ENCODE measurements at places on chromosomes 7 and 10.
A peak's percentile ranks its signal among the peaks of the same experiment; 100 is the strongest.

GRCh38 chr10:28796606-28797512 lies 119.5 kb downstream of the BAMBI start:
- DNase-seq: no peak

GRCh38 chr10:132701099-132701845 lies 84.7 kb downstream of the NKX6-2 start:
- DNase-seq: no peak

DNA sequence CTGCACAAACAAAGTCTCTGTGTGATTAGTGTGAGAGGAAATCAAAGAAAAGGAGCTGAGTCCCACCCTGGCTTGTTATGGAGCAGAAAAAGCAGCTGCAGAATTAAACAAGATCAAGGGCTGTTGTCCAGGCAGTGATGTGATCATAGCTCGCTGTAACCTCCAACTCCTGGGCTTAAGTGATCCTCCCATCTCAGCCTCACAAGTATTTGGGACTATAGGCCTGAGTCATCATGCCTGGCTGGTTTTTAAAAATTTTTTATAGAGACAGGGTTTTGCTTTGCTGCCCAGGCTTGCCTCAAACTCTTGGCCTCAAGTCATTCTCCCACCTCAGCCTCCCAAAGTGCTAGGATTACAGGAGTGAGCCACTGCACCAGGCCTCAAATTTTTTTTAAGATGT lies 88.9 kb downstream of the IPMK start:
- DNase-seq: no peak

GRCh38 chr10:35608328-35608672 lies 3.2 kb downstream of the GJD4 start:
- DNase-seq: no peak

DNA sequence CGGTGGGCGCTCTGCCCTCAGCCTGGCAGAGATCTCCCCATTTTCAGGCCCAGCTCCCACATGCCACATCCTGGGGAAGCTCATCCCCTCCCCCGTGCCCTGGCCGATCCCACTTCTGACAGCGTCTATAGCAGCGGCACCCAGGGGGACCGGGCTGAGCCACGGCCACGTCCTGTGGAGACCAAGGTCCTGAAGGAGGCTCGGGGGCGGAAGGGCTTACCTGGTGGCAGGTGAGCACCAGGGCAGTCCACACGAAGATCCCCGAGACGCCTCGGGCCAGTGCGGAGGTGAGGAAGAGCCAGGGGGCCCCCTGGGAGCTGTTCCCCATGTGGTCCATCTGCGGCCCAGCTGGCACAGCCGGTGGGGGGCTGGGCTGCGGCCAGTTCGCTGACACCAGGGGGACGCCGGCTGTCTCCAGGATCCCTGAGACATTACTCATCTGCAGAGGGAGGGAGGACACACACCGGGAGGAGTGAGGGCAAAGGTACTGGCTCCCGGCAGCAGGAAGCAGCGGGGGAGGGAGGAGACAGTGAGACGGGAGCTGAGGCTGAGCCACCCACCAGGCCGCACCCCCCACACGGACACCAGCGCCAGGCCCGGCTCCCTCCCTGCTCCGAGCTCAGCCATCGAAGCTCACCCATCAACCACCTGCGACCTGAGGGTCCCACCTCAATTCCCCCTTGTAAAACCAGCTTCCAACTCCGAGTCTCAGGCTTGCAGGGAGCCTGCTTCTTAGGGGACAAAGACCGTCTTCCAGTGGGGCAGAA lies 776 bp downstream of the TMEM184A start:
- no peak for DNase-seq

- DNase-seq: no peak
Measured at GRCh38 chr7:36260481-36260880, 107.4 kb downstream of the EEPD1 start.

DNA sequence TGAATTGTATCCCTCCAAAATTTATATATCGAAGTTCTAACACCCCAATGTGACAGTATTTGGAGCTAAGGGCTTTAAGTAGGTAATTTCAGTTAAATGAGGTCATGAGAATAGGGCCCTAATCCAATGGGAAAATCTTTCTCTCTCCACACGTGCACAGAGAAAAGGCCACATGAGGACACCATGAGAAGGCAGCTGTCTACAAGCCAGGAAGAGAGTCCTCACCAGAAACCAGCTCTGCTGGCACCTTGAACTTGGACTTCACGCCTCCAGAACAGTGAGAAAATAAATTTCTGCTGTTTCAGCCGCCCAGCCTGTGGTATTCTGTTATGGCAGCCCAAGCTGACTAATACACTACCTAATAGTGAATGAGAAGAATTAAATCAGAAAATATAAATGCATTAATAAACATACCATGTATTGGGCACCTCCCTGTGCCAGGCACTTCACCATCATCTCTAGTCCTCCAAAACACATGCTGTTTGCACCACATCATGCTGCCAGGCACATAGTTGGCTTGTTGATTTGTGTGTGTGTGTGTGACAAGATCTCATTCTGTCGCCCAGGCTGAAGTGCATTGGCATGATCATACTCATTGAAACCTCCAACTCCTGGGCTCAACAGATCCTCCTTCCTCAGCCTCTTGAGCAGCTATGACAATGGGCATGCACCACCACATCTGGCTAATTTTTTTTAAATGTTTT lies 9.1 kb upstream of the TOMM7 start:
- DNase-seq: no peak

GRCh38 chr10:29643771-29644501 lies 9.2 kb upstream of the SVIL start:
- DNase-seq: no peak

GRCh38 chr10:73837072-73837471 lies 25.7 kb upstream of the NDST2 start:
- DNase-seq: no peak

- no peak for DNase-seq
Measured at GRCh38 chr7:23208316-23208715, 26.5 kb downstream of the NUP42 start.

GRCh38 chr7:49774459-49775064 lies 1.1 kb downstream of the VWC2 start:
- no peak for DNase-seq

GRCh38 chr7:36726806-36727503 lies 2.7 kb upstream of the AOAH start:
- no peak for DNase-seq

GRCh38 chr10:33052915-33053810 lies 95.1 kb upstream of the ITGB1 start:
- DNase-seq: no peak

DNA sequence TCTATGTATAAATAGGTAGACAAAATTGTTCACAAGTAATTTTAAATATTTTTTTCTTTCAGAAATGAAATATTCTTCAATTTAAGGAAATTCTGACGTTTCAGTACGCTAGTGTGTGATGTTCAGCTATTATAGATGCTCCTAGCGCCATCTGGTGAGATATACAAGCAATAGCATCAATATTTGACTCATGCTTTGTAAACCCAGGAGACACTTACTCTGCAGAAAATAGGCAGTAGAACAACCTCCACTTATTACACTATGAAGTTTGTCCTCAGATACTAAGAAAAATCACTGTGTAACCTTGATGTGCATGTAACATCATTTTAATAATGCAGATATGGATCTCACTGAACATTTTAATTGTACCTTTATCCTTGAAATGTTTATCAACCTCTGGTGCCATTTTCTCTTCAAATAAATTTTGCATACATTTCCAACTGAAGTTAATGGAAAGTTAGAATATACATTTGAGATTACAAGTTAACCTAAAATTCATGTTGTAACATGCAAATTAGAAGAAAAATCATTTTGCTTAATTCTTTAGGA lies 151.5 kb upstream of the FAM3C start:
- peak; percentile 28 for DNase-seq

DNA sequence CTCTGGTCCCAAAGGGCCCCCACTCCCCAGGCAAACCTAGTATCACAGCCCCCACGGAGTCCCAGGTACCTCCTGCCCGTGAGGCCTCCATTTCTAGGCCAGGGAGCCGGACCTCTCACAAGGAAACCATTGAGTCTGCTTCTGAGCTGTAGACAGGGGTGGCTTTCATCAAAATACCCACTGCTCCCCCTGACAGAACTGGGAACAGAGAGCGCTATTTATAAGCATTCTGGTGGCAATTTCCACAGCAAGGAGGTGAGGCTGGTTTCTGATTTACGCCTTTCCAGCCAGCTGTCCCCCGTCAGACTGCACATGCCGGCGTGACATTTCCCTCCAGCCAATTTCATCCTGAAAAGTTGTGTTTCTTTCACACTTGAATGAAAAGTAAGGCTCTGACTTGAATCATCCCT lies 407.5 kb upstream of the PRKCQ start:
- no peak for DNase-seq

GRCh38 chr7:134866617-134867016 lies 87.2 kb downstream of the CALD1 start:
- no peak for DNase-seq

DNA sequence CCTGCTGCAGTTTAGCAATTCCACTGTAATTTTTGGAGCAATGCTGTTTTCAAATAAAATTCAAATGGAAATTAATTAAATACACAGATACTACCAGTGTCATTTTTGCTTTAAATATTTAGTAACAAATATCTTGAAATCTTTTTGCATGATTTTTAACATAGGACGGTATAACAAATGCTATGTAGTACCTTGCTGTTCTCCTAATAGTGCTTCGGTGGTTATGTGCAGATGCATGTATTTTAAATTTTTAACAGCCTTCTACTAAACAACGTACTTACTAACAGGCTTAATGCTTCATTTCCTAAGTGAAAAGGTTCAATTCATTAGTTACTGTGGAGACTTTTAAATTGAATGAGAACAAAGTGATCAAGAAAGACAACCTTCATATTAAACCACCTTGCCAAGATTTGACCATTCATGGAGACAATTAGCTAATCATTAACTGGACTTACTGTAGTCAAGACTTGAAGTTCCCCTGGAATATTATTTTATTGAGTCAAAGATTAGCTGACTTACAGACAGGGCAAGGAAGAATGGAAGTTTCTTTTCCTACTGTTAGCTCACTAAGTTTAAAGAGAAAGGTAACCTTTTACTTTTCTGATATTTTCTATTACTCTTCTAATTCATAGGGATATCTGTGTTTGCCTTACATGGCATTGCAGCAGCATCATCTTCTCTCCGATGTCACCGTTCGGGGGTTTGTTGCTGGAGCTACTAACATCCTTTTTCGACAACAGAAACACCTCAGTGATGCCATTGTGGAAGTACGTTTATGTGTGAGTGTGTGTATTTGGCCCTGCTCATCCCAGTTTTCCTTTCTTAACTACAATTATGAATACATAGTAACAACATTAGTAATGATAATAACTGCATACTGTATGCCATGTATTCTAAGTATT lies 74.3 kb downstream of the AVL9 start:
- no peak for DNase-seq

DNA sequence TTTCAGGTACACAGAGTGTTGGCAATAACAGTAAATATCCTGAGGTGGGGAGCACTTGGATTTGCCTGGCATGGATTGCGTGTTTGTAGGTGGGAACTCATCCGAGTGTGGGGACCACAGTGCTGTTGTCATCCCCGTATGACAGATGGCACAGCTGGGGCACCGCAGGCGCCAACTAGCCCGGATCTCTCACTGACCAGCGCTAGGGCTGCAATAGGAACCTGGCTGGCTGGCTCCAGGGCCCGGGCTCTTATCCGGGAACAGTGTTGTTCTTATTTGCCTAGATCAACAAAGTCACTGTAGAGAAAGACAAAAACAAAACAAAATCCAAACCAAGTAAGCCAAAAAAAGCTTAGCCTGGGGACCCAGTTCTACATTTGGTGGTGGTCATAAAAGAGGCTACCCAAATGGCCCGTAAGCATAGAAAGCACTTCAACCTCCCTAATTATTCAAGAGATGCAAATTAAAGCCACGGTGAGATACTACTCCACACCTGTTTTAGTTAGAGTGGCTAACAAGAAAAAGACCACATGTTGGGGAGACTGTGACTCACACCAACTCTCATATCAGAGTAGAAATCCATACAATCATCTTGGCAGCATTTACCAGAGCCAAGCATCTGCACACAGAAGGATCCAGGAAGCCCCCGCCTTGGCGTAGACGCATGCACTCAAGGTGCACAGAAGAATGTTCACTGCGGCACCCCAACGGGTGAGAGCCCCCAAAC lies 27.2 kb upstream of the PFKFB3 start:
- DNase-seq: no peak

DNA sequence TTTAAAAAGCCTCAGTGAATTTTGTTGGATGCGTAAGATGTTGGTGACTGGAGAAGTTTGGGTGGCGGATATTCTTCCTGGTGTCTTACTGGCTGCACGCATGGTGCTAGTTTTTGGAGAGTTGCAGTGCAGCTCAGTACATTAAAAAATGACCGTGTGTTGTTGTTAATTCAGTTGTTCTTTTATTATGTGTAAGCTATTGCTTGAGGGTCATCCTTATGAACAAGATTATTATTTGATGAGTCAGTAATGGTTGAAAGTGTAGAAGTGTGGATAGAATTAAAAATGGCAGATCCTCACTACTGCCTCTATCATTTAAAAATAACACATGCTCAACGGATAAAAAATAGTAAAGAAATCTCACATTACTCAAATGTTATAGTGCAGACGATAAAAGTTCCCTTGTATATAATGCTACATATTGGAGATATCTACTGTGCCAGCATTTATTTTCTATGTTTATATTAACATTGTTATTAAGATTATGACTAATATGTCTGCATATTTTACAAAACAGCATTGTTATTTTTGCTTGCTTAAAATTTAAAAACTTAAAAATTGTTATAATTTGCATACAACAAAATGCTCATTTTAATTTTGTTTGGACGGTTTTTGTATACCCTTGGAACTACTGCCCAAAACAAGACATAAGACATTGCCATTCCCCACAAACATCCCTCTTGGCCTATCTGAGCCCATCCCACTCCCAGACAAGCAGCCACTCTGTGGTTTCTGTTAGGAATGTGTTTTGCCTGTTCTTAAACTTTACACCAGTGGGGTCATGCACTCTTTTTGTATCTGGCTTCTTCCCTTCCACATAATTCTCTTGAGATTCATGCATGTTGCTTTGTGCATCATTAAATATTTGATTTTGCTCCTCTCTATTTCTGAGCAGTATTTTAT lies 142.0 kb downstream of the DOCK1 start:
- DNase-seq: no peak

DNA sequence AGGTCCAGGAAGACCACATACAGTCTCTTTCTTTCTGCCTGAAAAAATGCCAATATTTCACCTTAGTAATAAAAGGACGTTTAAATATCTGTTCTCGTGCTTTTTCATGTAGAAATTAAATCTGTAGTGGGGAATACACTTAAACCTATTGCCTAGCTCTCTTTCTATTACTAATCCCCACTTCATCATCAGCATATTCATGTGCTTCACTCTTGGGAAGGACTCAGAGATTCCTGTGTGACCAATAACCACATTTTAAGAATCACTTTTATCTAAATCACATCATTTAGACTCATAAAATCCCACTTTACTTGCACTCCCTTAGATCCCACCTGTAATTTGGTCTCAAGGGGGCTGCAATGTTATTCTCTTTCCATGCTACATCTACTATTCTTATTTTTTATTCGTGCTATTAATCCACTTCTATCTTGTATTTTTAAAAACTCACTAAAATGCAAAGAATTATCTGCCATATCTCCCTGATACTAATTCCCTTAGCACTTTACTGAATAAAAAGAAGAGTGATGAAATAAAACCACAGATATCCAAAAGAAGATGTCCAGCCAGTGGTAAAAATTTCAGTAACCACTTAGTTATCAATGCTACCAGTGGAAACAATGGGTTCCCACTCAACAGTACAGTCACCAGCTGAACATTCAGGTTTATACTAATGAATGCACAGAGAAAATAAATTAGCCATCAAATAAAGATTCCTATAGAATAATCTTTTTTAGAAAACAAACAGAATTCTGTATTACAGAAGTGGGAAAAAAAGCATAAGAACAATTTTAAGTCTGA lies 102.1 kb downstream of the PPP1R17 start:
- no peak for DNase-seq
